Type B pancreatic cell (in vitro differentiated cells): ENCODE measurements at places on chromosomes 4 and X.

- DNase-seq = no peak
These were observed 209.2 kb downstream of the TECRL start for GRCh38 chr4:64200001-64200555.

- DNase-seq = no peak
These were observed 453.9 kb downstream of the PDHA2 start for GRCh38 chr4:96293806-96294205.

GRCh38 chr4:70442474-70442873, 29.5 kb upstream of the MUC7 start:
- DNase-seq = no peak

- no peak for DNase-seq
These were observed 195.5 kb downstream of the RELL1 start for GRCh38 chr4:37490391-37491347.

- no peak for DNase-seq
These were observed 24.6 kb downstream of the TRO start for GRCh38 chrX:54945224-54945623.

DNA sequence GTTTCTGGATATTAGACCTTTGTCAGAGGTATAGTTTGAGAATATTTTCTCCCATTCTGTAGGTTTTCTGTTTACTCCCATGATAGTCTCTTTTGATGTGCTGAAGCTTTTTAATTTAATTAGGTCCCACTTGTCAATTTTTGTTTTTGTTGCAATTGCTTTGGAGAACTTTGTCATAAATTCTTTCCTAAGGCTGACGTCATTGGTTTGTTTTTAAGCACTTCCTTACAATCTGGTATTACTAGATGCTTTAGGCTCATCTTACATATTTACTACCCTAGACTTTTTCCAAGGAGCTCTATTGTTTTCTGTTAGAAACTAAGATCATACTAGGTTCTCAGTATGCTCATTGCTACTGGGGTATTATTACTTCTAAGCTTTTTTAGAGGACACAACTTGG, 806.3 kb downstream of the PDHA2 start:
- DNase-seq = no peak

DNA sequence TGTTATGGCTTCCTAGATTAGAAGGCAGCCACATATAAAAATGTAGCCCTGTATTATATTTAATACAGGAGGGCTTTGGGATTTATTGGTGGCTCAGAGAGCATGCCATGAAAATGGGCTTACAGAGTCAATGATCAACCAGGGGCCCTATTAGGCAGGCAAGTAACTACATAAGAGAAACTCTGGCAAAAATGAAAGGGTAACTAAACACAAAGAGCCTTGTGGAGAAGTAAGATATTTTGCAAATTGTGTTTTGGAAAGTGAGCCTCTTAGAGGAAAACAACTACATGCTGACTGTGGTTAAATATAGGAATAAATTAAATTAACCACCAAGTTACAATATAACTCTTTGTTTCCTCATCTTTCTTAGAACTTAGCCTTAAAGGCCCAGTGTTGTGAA, 5.5 kb downstream of the SAT1 start:
- no peak for DNase-seq

DNA sequence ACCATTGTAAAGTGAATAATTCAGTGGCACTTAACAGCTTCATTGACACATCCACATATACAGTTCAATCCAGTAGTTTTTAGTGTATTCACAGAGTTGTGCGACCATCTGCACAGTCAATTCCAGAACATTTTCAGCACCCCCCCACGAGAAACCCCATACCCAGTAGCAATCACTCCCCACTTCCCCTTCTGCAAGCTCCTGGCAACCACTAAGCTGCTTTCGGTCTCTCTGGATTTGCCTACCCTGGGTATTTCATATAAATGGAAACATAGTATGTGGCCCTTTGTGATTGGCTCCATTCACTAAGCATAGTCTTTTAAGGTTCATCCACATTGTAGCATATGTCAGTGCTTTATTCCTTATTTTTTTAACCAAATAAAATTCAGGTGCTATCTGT, 10.0 kb downstream of the MSL3 start:
- no peak for DNase-seq
